ENCODE measurements at places on chromosomes 11 and 22.

DNA sequence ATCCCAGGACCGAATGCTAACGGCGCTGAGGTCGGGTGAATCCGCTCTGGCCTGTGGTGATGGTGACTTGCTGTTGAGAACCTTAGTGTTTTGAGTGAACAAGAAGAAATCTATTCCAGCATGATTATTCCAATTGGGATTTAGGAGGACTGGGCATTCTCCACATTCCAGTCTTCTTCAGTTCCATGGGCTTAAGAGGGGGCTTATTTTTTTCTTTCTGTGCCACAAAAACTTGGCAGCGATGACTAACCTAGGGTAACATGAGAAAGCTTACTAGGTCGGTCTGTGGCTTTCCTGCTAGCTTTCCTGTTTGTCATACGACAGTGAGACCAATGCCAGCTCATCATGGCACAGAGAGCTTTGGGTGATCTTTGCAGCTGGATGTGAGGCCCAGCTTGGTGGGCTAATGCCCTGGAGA is 62.9 kb upstream of the ATXN10 start:
- peak; percentile 74 for DNase-seq

DNA sequence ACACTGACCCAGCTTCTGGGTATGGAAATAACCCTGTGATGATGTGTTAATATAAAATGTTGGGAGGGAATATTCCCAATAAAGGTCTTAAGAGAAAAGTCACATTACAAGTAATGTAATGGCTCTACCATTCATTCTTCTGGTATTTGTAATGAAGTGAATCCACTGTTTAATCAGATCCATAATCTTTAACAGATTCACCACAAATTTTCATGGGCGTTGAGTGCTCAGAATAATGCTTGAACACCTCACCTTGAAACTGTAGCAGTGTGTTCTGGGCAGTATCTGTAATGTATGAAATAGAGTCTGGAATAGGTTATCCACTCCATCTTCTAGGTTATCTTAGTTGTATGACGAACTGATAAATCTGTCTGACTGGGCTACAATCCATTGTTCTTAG is 26.6 kb upstream of the CRTAM start:
- no peak for DNase-seq

- no peak for DNase-seq
These were observed 97.9 kb downstream of the RRAS2 start for GRCh38 chr11:14261066-14261465.

DNA sequence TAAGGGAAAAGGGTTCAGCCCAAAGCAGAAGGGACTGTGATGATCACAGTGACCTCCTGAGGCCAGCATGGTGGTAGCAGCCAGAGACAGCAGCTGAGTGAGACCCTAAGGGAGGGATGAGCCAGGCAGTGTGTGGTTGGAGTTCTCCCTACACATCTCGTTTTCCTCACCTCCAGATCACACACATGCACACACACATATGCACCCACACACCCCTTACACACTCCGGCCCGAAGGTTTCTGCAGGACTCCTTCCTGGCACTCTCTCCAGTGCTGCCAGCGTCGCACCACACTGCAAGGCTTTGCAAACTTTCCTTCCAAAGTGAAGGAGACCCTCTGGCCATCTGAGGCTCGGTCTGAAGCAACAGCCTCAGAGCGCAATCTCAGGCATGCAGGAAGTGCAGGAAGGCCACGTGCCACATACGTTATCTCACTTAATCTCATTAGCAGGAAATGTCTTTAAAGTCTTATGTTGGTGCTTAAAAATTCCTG is 26.9 kb upstream of the TP53I11 start:
- DNase-seq, result no peak

DNA sequence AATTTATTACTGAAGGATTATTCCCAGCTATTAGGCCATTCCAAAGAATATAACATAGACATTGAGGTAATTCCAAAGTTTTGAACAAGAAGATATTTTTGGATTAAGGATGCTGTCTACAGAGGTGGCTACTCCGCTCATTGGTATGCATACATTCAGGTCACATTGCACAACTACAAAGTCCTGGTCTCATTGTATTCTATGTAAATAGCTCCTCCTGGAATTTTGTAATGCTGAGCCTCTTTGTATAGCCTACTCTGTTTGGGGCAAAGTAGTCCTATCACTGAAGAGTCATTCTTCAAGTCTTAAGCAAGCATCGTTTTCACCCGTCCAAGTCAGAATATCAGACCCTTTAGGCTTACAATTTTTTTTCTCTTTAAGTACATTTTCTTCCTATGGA is 142.4 kb downstream of the KIF18A start:
- DNase-seq, result no peak
